ENCODE measurements at places on chromosomes 1 and 21. TPM values are rescaled to one million over a fixed set of nuclear protein-coding genes. Genes with fewer than 3 reads are reported as not detected.

DNA sequence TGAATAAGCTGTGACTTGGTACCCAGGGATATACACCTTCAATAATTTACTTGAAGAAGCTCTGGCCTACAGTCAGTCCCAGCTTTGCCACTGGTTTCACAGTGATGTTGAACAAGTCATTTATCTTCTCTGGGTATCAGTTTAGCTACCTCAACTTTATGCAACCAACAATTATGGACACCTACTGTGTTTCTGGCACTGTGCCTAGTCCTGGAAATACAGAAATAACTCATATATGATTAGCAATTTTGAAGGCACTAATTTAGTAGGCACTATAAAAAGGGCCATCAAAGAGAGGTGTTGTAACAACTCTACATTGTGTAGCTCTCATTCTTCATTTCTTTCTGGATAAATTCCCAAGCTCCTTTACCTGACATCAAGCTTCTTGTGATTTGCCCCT lies 88.6 kb upstream of the SPATA6 start:
- no peak for DNase-seq

DNA sequence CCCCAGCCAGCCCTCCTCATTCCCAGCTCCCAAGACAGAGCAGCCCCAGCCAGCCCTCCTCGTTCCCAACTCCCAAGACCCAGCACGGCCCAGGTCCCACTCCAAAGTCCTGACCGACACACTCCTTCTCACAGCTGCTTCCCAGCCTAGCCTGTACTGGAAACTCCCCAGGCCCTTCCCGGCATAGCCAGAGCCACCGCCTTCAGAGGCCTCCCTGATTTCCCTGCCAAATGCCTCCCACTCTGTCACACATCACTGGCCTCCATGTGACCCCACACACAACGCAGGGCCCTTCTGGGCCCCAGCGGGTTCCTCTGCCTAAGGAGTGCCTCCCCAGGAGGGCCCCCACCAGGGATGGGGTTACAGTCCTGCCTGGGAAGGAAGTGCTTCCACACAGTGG lies 2.8 kb downstream of the UBE2J2 start:
- DNase-seq: no peak

DNA sequence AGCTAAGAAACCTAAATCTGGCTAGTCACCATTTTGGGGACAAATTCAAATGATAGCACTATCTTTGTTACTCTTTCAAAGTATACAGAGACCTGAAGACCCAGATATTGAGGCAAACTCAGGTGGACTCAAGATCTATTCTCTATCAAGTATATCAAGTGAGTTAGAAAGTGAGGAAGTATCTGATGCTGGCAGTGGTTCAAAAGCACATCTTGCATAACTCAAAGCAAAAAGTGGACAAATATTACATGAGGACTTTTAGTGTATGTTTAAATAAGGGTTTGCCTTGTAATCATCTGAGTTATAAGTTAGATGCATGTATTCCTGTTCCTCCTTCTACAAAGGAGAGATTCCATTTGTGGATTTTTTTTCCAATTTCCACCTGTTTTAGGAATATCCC lies 338.4 kb downstream of the DISC1 start:
- DNase-seq: no peak

GRCh38 chr1:245888809-245889208 lies 618.3 kb downstream of the SMYD3 start:
- DNase-seq: no peak

DNA sequence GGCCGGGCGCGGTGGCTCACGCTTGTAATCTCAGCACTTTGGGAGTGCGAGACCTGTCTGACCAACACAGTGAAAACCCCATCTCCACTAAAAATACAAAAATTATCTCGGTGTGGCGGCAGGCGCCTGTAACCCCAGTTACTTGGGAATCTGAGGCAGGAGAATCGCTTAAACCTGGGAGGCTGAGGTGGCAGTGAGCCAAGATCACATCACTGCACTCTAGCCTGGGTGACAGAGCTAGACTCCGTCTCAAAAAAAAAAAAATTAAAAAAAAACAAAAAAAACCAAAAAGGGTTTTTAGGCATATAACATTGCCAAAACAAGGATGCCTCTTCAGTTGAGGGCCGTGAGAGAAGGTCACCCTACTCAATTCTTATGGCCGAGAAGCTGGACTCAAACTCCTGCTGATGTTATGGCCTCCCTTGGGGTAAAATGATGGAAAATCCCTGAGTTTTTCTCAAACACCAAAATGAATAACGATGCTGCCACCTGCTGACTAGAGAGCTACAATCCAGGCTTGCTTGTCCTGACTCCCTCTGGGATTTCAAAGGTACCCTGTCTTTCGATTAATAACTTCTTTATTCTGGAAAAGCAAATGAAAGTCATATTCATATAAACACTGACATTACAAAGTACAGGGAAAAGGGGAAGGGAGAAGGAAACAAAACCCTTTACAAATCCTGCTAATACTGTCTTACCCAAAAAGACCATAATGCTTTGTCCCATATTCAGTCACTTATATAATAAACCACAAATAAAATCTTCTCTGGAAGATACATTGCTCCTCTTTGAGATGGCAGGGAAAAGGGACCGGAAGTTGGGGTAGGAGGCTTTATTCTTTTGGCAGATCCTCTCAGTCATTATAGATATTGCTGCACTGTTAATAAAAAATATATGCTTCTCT lies 10.7 kb downstream of the RAB42 start:
- peak; percentile 55 for DNase-seq

- DNase-seq: no peak
Measured at GRCh38 chr1:238658763-238659162, 727.6 kb upstream of the CHRM3 start.

DNA sequence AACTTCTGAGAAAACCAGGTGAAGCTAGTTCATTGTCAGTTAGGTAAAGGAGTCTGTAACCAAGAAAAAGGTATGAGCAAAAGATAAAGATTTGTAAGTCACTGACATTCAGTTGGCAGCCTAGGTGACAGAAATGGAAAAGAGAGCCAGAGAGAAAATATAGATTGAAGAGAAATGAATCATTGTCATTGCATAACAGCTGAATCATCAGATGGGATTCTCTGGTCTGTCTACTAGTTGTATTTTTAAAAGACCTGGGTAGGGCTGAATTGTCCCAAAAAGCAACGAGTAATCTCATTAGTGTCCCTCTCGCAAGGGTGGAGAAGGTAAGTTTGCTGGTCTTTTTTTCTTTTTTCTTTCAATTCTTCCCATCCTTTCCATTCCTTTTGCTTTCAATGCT lies 36.6 kb downstream of the PTGS2 start:
- no peak for DNase-seq

HAO2 gene
- not detected for polyA plus RNA-seq

GRCh38 chr1:33697816-33698215 lies 166.1 kb upstream of the HMGB4 start:
- no peak for DNase-seq

All from AG04450 (cell line).